Stimulated activated CD4-positive, alpha-beta T cell treated with anti-CD3 and anti-CD28 coated beads, TNF-alpha, amount 100 ng/mL, for 1 hour (primary cell): ENCODE measurements at places on chromosomes 3 and 15.

- no peak for DNase-seq
Measured at GRCh38 chr15:47548986-47549385, 168.3 kb upstream of the SEMA6D start.

DNA sequence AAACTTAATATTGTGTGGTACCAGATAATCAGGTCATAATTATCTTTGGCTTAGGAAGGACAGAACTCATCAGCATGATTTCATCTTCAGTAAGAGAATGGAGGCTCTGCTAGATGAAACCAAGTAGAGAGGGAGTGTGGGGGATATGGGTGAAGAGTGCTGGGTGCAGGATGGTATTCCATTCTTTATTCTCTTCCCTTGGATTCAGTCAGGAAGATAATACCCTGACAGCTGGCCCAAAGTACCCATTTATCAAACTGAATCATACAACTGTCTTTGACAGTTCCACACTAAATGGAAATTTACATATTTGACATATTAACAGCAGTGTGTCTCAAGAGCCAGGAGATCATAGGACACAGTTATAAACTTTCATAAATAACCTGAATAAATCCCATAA, 44.7 kb downstream of the GOLIM4 start:
- DNase-seq = no peak

DNA sequence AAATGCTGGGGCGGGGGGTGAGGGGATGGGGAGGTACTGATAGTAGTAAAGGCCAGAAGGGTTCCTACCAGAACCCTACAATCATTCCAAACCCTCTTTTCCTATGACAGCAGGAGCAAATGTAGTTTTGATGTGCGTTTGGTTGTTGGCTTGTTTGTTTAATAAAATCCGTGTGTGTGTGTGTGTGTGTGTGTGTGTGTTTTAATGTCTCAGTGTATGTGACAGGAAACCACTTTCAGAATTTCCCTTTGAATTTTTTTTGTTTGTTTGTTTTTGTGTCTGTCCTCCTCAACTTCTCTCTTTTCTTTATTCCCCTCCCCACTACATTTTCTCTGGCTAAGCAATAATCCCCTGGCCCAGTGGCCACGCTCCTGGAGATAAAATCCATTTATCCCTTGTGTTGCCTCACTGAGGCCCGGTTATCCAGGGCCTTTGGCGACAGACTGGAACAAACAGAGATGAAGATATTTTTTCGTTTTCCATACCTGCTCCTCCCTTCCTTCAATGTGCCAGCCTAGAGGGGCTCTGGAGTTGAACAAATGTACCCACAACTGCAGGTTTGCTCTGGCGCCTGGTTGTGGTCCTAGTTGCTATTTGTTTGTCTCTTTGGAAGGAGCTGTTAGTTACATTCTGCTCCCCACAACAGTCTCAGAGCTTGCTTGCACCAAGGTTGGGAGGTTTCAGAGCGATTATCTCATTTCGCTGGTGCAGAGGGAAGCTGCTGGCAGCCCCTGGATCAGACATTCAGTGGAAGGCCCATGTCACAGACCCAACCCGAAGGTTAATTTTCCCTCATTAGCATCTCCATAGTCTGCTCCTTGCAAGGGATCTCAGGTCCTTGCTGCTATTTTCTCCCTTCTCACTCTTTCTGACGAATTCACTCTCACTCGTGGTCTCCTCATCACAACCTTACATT, 17.9 kb downstream of the NR2F2 start:
- DNase-seq = no peak

GRCh38 chr15:24678485-24678884, 2.9 kb downstream of the NPAP1 start:
- no peak for DNase-seq

- DNase-seq = no peak
Measured at GRCh38 chr3:176193032-176193730, 1004.1 kb downstream of the TBL1XR1 start.

DNA sequence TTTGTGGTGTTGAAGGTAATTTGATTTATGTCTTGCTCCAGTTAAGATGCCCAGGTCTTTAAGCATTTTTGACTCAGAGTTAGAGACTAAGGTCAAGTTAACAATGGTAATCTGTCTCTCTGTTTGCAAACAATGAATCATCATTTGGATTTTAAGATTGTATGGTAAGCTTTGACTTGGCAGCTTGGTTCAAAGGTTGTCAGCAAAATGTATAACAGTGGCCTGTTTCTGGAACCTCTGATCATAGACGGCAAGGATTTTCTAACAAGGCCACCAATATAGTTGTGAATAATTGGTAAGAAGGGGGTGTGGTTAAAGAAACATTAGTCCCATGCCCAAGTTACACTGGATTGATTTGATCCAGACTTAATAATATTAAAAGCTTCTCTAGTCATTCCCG, 775.2 kb upstream of the GOLIM4 start:
- no peak for DNase-seq

GRCh38 chr3:185760088-185760487, 64.8 kb downstream of the IGF2BP2 start:
- no peak for DNase-seq

GRCh38 chr3:108406661-108407206, 103.7 kb downstream of the MYH15 start:
- no peak for DNase-seq

GRCh38 chr15:81050259-81050658, 49.5 kb downstream of the TLNRD1 start:
- no peak for DNase-seq

DNA sequence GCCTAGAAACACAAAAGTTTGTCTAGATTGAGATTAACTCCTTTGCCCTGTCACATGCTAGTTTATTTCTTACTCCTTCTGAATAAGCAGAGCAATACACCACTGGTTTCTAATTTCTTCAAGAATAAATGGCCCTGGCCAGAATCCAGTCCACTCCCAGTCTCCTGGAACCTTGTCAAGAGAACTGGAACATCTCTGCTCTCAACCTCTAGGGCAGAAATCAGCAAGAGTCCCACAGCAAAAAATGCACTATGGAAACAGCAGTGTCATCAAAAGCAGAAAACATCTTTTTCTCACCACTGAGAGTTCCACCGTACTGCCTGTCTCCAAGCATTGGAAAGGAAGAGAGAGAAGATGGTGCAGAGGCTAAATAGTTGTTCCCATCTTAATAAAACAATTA, 35.9 kb upstream of the PPP2R3A start:
- DNase-seq = no peak

GRCh38 chr3:33312361-33312760, 35.1 kb downstream of the FBXL2 start:
- no peak for DNase-seq

DNA sequence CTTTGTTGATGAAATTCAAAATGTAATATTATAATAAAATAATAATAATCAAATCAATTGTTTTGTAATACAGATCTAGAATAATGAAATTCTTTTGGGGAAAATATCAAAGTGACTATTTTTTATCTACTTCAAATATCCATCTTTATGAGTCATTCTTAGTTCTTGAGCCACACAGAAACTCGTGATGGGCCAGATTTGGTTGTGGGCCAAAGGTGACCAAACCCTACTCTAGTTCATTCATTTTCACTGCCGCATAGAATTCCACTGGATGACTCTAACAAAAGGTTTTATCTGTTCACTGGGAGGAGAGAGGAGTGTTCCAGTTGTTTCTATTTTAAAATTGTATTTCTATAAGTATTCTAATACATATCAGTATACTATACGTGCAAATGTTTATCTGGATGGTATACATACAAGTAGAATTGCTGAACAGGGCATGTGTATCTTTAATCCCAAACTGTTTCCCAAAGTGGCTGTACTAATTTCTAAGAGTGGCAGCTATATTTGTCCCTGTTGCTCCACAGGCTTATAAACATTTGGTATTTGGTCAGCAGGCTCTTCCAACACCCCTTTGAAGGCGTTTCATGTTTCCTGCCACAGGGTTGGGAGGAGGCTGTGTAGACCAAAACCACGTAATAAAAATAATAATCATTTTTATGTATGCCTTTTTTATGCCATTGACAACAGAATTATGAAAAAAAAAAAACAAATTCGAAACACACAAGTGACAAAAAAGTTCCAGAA, 7.3 kb upstream of the RTP3 start:
- DNase-seq = no peak

GRCh38 chr3:17070161-17070959, 185.6 kb downstream of the PLCL2 start:
- no peak for DNase-seq

GRCh38 chr3:111979434-111980038, 710 bp downstream of the ABHD10 start:
- no peak for DNase-seq

- DNase-seq = no peak
Measured at GRCh38 chr3:9147896-9148266, 101.6 kb downstream of the SRGAP3 start.

GRCh38 chr15:25675396-25675795, 187.7 kb downstream of the ATP10A start:
- DNase-seq = no peak

- no peak for DNase-seq
Measured at GRCh38 chr3:59607656-59608055, 557.8 kb upstream of the CFAP20DC start.

DNA sequence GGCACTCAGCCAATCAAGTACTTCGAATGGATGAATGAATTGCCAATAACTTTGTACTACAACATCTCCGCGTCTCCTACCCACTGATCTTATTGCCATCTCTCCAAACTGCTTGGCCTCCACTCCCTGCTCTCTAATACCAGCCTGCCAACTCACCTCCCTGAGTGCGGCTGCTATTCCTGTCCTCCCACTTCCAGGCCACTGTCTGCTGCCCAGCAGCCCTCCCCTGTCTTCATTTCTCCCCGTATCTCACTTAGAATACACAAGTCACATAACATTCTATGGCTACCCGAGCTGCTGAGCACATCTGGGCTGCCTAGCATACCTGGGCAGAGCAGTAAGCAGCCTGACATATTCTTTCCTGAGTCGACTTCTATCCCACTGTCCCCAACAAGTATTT, 149.9 kb upstream of the LRTM1 start:
- no peak for DNase-seq

- no peak for DNase-seq
Measured at GRCh38 chr3:185549122-185549521, 3.3 kb downstream of the LIPH start.

- DNase-seq = no peak
Measured at GRCh38 chr15:92048739-92049138, 195.2 kb downstream of the SLCO3A1 start.

GRCh38 chr3:184168363-184169120, 6.1 kb upstream of the AP2M1 start:
- DNase-seq = no peak

DNA sequence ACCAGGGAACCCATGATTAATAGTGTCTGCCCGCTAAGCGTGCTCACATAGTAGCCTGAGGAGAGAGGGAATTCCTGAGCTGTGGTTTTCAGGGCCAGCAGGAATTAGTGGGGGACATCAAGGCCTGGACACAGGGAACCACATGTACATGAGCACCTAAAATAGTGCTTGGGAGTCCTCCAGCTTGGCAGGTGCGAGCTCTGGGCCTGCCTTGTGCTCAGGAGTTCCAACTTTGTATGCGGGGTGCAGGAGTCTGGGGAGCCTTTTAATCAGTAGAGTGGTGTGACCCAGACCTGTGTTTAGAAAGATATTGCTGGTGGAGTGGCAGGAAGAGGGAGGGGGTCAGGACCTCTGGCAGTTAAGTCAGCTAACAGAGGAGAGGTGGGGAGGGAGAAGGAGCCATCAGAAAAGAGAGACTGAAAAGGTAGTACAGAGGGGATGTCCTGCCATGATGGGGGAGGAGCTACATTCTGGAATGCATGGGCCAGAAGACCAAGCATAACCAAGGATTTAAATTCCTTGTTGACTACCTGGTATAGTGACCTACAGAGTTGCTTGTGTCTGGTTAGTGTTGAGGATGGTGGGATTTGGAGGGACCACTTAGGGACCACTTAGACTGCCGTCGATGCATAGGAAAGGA, 1.9 kb downstream of the DAG1 start:
- no peak for DNase-seq

DNA sequence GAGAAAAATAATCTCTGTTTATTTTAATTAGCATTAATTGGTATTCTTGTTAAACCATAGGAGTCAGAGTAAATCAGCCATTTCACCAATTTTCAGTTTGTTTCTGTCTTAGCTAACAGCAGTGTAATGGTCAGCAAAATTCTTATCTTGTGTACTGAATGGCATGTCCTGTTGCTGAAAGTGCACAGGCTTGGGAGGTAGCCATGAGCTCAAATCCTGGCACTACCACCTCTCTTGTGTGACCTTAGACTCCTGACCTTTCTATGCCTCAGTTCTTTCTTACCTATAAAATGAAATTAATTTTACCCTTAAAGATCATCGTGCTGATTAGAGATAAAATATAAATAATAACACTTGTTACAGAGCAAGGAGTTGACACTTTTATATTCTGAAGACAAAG, 35.8 kb downstream of the MLH1 start:
- no peak for DNase-seq

DNA sequence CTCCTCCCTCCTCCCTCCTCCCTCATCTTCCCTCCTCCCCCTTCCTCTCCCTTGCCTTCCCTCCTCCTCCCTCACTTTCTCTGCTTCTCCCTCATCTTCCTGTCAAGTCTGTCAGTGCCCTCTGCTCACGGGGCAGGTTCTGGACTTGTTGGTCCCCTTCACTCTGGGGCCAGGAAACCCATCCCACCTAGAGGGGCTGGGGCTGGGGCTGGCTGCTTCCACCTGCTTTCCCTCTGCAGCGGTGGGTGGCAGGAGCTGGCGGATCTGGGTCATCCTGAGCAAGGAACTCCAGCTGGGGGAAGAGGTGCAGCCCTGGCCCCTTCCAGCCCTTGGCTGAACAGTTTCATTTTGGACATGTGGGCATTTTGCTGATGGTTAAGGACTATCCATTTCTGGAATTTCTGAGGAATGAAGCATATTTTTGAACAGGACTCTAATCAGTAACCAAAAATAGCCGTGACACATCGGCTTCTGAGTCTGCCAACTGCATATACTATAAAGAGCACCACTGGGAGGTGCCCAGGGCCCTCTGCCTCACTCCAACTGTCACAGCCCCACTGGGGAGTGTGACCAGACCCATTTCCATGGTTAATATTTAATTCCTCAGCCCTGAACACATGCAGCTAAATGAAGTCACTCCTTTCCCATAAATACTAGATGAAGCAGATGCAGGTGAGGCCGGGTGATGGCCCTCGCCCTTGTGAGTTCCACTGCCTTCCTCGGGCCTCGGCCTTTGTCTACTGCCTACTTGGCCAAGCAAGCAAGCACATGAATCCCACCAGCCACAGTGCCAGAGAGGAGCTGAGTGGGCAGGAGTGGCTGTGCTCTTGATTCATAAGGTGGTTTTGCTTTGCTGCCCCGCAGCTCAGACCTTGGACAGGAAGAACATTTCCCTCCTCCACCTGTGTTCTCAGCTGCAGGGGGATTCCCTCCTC, 39.8 kb downstream of the CHDH start:
- DNase-seq = no peak

- no peak for DNase-seq
Measured at GRCh38 chr3:86537171-86537570, 453.8 kb downstream of the VGLL3 start.

DNA sequence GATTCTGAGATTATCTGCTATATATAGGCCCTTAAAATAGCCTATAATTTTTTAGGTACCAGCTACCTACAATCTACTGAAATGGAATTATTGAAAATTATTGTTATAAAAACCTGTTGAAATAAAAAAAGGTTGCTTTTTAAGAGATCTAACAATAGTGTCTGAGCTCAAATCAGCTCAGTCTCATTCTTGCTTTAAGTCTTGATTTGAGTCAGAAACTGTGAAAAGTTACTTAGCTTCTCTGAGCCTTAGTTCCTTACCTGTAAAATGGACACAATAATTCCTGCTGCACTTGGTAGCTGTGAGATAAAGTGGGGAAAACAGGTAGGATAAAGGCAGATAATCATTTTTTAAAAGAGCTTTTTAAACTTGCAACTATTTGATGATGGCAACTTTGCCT, 118.8 kb upstream of the UBE2E2 start:
- no peak for DNase-seq
